ENCODE measurements at places on chromosomes 3 and 15.

DNA sequence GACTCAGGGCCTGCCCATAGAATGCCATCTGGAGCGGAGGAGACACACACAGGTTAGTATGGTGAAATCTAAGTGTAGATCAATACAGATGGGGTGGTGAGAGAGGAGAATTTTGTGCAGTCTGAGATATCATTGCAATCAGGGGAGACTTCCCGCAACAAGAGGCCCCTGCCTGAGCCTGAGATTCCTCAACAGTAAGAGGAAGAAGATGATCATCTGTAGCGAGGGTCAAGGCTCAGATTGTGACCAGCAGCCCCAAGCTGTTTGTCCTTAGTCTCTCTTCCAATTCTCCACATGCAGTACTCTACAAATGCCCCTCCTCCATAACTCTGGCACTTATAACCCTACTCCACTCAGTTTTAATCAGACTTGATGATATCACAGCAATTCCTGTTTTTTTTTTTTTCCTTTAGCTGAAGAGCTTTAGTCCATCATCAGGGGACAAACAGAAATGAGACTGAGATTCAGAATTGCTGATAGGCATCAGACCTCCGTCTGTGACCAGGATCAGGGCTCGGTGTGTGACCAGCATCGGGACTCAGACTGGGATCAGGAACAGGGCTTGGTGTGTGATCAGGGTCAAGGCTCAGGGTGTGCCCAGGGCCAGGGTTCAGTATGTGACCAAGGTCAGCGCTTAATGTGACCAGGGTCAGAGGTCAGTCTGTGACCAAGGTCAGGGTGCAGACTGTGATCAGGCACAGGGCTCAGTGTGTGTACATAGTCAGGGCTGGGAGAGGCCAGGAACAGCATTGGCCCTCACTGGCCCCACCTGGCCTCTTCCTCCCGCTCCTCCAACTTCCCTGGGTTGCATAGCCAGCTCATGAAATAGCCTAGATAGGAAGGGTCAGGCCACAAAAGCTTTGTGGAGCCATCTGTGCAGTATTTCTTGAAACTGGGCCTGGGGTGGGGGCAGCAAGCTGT is 14.1 kb downstream of the LOXL1 start:
- no peak for DNase-seq

- no peak for DNase-seq
Measured at GRCh38 chr3:174331095-174331800, 527.9 kb upstream of the NAALADL2 start.

DNA sequence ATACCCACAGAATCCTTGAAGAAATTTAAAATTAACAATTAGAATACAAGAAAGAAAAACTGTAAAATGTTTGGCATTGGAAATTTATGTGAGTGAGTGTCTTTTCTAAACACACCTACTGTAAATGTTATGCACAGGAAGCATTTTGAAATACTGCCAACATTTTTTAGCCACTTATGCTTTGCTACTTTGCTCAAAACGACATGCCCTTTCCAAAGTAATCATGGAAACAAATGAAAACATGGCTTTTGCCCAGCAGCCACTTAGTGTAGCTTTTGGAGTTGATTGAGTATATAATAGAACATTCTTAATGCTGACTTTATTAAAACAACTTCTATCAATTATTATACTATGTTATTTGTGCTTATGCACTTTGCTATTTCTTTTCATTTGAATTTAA is 823.0 kb downstream of the CADM2 start:
- no peak for DNase-seq

- DNase-seq, result peak; percentile 70
Measured at GRCh38 chr15:31434588-31435260, 108.1 kb downstream of the KLF13 start.

- no peak for DNase-seq
Measured at GRCh38 chr3:155647206-155647605, 97.7 kb downstream of the PLCH1 start.

All from BJ (cell line).